Activated CD4-positive, alpha-beta T cell treated with anti-CD3 and anti-CD28 coated beads, Interleukin-2, amount 50 U/mL, for 48 hours (primary cell): ENCODE measurements at places on chromosomes 4 and X.
A peak's percentile ranks its signal among the peaks of the same experiment; 100 is the strongest.

DNA sequence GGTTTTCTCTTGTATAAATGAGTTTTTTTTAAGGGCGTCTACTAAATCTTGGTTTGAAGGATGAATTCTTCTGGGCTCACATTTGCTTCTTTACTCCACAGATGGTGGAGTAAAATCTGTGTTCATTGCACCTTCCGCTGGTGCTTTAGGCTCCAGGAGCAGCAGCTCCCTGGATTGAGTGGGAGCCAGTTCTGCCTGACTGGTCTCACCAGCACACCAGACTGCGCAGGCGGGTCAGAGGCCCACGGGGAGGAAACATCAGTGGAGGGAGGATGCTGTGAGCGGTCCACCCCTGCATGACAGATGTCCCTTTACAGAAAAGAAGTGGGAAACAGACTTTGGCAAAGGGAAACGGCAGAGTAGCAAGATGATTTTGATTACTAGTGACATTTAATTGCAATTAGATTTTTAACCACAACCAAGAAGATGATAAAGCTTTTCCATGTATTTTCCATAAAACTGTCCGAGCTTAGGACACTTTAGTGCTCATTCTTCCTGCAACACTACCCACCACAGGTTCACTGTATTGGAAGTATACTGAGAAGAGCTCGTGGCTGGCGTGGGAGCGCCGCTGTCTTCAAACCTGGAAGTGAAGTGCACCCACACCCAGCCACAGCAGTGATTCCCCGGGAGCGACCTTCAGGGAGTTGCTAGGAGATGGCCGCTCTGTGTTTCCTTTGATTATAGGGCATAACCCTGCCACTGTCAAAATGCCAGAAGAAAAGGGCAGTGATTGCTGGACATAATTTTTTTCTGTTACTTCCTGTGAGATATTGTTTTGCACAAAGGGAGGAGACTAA is 95.2 kb downstream of the SORBS2 start:
- no peak for DNase-seq

GRCh38 chr4:174038481-174038880 is 245.0 kb downstream of the FBXO8 start:
- no peak for DNase-seq

DNA sequence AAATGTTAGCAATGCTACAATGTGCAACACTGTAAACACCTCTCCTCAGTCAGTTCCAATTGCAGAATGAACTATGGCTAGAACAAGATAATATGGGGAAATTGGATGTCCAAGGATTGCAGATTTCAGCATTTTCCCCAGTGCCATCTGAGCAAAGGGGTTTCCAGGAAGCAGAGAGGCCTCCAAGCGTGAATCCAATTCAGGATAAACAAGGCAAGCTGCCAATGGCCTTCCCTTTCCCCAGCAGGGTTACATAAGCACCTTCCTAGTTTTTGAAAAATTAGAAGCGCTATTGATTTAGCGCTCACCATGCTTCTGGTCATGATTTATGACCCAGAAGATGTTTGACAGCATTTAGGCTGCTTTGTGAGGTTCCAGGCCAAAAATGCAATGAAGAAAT is 223.0 kb upstream of the GATB start:
- no peak for DNase-seq

DNA sequence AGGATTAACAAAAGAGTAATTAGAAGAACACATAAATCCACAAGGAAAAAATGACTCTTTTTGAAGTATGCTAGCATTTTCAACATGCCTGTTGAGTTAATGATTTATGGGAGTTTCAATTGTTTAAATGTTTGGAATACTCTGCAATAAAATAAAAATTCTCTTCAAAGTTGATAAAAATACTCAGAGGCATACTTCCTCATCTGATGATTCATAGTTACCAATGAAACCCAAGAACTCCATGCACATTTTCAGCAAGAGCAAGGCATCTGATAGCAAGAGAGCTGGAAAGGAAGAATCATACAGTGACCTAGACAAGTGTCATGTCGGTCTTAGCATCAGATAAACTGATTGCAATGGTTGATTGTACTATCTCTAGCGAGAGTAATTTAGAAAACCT is 443.7 kb upstream of the ATOH1 start:
- DNase-seq, result no peak

DNA sequence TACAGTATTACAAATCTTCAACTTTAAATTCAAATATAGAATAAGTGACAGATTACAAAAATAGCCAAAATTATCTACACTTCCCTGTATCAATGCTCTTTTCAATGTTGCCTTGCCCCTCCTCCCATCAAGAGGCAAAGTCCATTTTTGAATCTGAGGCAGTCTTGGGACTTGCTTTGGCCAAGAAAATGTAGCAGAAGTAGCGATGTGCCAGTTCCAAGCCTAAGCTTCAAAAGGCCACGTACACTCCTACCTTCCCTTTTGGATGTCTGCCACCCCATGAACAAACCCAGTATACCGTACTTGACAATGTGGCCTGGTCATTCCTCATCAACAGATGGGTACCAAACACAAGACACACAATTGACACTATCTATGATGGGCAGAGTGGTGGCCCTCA is 24.1 kb downstream of the SEC24D start:
- no peak for DNase-seq

DNA sequence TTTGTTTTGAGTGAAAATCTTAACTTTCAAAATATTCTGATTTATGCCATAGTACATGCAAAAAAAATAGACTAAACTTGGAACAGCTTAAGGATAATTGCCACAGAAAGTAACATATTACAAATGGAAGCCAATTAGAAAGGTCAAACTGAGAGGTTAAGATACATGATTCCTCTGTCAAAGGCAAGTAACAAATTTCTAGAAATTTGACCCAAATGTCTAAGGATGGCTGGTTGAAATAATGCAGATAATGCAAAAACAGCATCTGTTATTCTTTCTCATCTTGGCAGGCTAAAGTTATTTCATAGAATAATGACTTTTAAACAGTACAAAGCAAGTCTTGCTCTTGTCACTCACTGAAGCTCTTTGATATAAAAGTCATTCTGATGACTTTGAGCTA is 10.5 kb downstream of the FGF5 start:
- no peak for DNase-seq

DNA sequence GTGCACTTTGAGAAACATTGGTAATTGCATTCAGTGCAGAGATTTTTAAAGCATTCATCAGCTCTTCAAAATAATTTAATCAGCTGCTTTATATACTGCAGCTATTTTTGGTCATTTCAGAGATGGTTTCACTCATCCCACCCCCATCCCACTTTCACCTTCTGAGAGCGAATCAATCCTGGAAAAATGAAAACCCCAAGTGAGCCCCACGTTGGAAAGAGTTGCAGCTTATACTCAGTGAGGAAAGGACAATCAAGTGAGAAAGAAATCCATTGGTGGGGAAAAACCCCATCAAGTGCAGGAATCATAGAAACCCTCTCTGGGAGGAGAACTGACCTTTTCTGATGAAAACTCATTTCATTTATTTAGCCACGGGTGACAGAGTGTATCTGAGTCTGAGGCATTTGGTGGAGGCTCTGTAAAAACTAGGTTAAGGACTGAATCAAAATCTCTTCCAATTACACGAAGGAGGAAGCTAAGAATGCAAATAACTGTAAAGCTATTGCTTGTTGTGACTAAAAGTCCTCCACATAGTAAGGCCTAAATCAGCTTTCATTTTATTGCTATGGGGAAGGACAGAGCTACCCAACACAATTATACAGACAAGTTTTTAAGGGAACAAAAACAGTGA is 240.4 kb upstream of the PGRMC2 start:
- no peak for DNase-seq

- no peak for DNase-seq
These were observed 66.0 kb upstream of the FAT1 start for GRCh38 chr4:186789651-186790050.

- DNase-seq, result peak; percentile 44
These were observed 17.1 kb upstream of the MAP7D3 start for GRCh38 chrX:136268051-136269048.

DNA sequence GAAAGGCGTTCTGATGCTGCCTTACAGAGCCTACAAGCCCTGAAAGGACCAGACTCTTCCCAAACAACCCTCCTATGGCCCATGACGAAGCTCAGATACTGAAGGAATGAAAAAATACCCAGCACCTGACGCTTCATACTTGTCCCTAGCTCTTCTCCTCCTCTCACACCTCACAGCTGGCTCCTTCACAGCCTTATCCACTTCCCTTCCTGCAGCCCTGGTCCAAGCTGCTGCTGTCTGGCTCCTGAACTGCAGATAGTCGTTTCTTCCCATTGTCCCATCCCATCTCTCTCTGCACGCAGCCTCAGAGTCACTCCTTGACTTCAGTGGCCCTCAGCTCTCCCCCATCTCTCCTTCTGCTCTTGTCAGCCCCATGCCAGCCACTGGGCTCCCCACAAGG is 56.6 kb downstream of the FAM193A start:
- no peak for DNase-seq

DNA sequence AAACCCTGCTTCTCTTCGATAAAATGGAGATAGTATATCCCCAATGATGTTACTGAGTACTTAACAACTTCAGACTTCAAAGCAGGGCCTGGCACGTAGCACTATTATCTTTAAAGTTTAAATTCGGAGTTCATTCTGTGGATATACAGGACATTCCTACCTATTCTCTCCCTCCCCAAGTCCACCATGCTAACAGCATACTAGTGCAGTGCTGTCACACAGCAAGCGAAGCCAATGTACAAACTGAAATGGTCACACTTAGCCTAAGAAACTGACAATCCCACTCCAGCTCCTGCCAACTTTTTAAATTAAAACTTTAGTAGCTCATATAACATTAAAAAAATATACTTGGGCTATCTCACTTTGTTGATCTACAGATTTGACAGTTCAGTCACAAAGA is 1.2 kb upstream of the DNAJB14 start:
- DNase-seq, result no peak

- no peak for DNase-seq
These were observed 24.9 kb upstream of the LNX1 start for GRCh38 chr4:53616219-53616618.

DNA sequence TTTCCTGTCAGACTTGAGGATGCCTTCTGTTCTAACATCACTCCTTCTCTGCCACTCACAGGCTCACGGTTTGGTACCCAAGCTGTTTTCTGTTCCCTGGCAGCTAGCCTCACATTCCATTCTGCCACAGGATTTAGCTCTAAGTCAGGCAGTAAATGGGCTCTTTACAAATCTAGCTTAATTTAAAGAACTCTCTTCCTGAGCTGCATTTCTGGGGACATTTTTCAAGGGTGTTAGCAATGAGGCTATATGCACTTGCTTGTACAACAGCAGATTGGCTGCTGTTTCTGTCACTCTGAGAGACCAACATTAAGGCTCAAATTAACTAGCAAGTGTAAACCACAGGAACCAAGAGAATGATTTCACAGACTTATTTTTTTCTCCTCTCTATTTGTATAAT is 337.8 kb upstream of the NOCT start:
- no peak for DNase-seq

GRCh38 chrX:51361251-51361650 is 28.6 kb downstream of the NUDT10 start:
- no peak for DNase-seq

DNA sequence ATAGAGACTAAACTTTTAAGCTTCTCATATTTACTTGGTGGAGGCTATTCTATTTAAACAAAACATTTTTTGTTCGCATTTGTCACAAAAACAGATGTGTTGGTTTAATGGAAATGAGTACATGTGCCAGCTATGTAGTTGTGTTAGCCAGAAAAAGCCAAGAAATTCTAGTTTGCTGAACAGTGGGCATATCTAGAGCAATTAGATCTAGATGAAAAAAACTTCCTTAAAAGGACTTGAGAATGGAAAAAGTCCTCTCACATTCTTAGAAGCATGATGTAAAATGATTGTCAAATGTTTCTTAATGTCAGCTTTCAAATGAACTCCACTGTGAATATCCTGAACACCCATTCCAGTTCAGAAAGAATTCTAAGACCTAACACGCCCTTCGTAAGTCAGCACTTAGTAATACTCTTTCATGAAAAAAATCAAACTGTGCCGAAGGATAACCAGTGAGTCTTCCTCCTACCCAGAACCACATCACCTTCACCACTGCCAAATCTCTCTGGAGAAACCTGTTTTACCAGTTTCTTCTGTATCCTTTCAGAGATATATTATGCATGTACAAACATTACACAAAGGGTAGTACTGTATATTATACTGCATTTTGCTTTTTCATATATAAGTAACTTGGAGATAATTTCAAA is 28.2 kb downstream of the PHKA1 start:
- DNase-seq, result no peak

GRCh38 chr4:179695175-179695574 is 2252.9 kb upstream of the AGA start:
- no peak for DNase-seq

DNA sequence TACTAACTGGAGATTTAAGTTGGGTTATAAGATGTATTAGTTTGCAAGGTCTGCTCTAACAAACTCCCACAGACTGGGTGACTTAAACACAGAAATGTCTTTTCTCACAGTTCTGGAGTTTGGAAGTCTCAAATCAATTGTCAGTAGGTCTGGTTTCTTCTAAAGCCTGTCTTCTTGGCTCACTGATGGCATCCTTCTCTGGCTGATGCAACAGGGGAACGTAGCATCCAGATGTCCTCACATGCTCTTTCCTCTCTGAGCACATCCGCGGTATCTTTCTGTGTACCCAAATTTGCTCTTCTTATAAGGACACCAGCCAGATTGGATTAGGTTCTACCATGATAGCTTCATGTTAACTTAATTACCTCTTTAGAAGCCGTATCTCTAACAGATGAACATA is 63.2 kb upstream of the BMP3 start:
- DNase-seq, result no peak

DNA sequence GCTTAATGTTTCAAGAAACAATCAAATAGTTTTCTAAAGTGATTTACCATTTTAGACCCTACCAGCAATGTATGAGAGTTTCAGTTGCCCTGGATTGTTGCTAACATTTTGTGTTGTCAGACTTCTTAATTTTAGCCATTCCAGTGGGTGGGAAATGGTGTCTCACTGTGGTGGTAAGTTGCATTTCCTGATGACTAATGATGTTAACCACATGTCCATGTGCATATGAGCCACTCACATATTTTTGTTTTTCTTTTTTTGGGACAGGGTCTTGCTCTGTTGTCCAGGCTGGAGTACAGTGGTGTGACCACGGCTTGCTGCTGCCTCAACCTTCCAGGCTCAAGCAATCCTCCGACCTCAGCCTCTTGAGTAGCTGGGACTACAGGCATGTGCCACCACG is 48.3 kb downstream of the MED28 start:
- DNase-seq, result no peak
